Aortic smooth muscle cell (primary cell): ENCODE measurements at places on chromosomes 5 and 9. TPM values are rescaled to one million over a fixed set of nuclear protein-coding genes. Genes with fewer than 3 reads are reported as not detected.

The TTLL11 gene
- total RNA-seq: 4.5 and 4.7 TPM in 2 replicates

The IL13 gene
- not detected in 2 replicates for total RNA-seq

The LECT2 gene
- not detected in 2 replicates for total RNA-seq

The UNC5A gene
- total RNA-seq: 0.12 and 0.40 TPM in 2 replicates

The ZNG1F gene
- 11.4 and 20.8 TPM in 2 replicates for total RNA-seq

The C1QTNF3 gene
- total RNA-seq: 0.79 and 1.6 TPM in 2 replicates

The SOWAHA gene
- not detected in 2 replicates for total RNA-seq

The HEMGN gene
- total RNA-seq: not detected in 2 replicates

The LVRN gene
- under 0.01 and 0.19 TPM in 2 replicates for total RNA-seq

The WNT8A gene
- not detected in 2 replicates for total RNA-seq

The CTNNAL1 gene
- 41.0 and 45.7 TPM in 2 replicates for total RNA-seq

The IFNA2 gene
- not detected in 2 replicates for total RNA-seq

The STRBP gene
- total RNA-seq: 3.3 and 3.4 TPM in 2 replicates

The POLR3G gene
- total RNA-seq: 2.0 and 3.2 TPM in 2 replicates

The CDC14B gene
- 22.1 and 33.7 TPM in 2 replicates for total RNA-seq

The PCDHA1 gene
- under 0.01 and 0.06 TPM in 2 replicates for total RNA-seq

The SV2C gene
- total RNA-seq: under 0.01 TPM in 1 of 2 replicates, not detected in the other

The RLN2 gene
- not detected in 2 replicates for total RNA-seq

The NR5A1 gene
- not detected in 2 replicates for total RNA-seq

The SLC44A1 gene
- 86.7 and 87.6 TPM in 2 replicates for total RNA-seq

The GSN gene
- 259 and 421 TPM in 2 replicates for total RNA-seq

The PCDHGC5 gene
- total RNA-seq: 3.4 and 4.7 TPM in 2 replicates

The RGMB gene
- 26.4 and 30.3 TPM in 2 replicates for total RNA-seq

The DEPDC1B gene
- 3.0 and 4.9 TPM in 2 replicates for total RNA-seq

The FCN1 gene
- total RNA-seq: not detected in 2 replicates

The OTULIN gene
- total RNA-seq: 15.0 and 15.7 TPM in 2 replicates

The ST6GALNAC4 gene
- total RNA-seq: 23.9 and 33.3 TPM in 2 replicates

The SYNPO gene
- 12.4 and 17.6 TPM in 2 replicates for total RNA-seq

The YIPF5 gene
- 93.4 and 117 TPM in 2 replicates for total RNA-seq

The TMEM174 gene
- total RNA-seq: not detected in 2 replicates

The PRLR gene
- under 0.01 and 0.26 TPM in 2 replicates for total RNA-seq

The ADAMTSL2 gene
- 0.06 and 0.79 TPM in 2 replicates for total RNA-seq

The PAEP gene
- not detected in 2 replicates for total RNA-seq

The PLPP1 gene
- total RNA-seq: 65.2 and 79.5 TPM in 2 replicates

The ZNF462 gene
- 5.2 and 8.1 TPM in 2 replicates for total RNA-seq
